ENCODE measurements at places on chromosomes 13 and 19.
A peak's percentile ranks its signal among the peaks of the same experiment; 100 is the strongest.

GRCh38 chr13:24381541-24382265 is 72.3 kb downstream of the C1QTNF9 start:
- DNase-seq = no peak

DNA sequence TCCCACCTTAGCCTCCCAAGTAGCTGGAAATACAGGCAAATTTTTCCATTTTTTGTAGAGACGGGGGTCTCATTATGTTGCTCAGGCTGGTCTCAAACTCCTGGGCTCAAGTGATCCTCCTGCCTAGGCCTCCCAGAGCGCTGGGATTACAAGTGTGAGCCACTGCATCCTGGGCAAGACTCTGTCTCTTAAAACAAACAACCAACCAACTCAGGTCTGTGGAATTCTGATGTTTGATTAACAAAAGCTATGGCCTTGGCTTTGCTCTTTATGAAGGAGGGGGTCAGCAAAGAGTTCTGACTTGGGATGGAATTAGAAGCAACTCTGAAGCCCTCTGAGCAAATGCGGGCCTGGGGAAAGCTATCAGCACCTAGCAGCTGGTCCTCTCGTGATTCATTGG is 117.7 kb downstream of the IER2 start:
- no peak for DNase-seq

- DNase-seq = peak; percentile 2
Observed at GRCh38 chr19:43425567-43426392, 11.1 kb downstream of the TEX101 start.

GRCh38 chr19:35296644-35297514 is 4.9 kb downstream of the MAG start:
- no peak for DNase-seq

DNA sequence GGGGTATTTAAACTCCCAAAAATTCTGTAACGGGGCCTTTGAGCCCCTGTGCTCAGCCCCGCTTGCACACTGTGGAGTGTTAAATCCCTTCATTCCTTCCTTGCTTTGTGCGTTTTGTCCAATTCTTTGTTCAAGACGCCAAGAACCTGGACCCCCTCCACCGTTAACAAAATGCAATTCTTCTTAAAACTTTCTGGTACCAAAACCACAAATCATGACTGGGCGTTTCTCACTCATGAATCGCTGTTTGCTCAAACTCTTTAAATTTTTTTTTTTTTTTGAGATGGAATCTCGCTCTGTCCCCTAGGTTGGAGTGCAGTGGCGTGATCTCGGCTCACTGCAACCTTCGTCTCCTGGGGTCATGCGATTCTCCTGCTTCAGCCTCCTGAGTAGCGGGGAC is 881 bp downstream of the ZNF20 start:
- DNase-seq = no peak

DNA sequence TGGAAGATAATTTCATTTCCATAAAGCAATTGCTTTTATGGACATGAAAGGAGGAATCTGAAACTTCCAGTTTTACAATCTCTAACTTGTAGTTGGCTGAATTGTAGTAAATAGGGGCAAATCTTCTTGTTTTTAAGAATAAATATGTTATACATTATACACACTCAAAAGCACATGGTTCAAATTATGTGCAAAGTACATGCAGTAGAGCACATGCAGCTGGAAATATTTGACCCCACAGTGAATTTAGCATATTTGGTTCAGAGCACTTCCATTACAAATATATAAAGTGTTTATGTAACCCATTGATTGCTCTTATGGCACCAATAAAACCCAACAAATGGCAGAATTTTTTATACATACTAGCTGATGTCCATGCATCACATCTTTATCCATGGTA is 180.5 kb downstream of the IRS2 start:
- no peak for DNase-seq

DNA sequence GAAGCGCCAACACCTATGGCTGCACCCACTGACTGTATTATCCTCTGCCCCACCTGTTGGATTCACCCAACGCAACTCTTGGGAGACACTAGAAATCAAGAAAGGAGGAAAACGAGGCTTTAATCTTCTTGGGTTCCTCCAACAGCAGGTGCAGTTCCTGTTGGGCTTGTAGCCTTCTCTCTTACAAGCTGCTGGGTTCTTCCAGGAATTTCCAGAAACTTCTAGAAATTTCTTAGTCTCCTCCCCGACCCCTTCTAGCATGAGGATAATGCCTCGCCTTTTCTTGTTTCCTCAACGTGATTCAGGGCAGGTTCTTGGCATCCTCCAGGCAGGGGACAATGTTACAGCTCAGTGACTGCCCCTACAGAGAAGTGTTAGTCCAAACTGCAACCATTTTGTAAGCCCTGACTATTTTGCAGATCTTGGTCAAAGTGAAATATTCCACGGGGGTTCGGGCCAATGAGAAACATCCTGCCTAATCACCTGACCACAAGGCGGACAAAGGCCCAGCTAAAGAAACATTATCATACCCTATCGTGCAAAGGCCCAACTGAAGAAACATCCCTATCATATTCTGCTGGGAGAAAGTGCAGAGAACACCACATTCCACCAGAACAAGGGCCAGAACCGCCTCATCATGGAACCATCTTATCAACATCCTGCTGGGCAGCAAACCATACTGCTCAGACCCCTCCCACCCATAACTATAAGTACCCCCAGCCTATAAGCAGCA is 614 bp upstream of the PNMA8A start:
- DNase-seq = no peak

DNA sequence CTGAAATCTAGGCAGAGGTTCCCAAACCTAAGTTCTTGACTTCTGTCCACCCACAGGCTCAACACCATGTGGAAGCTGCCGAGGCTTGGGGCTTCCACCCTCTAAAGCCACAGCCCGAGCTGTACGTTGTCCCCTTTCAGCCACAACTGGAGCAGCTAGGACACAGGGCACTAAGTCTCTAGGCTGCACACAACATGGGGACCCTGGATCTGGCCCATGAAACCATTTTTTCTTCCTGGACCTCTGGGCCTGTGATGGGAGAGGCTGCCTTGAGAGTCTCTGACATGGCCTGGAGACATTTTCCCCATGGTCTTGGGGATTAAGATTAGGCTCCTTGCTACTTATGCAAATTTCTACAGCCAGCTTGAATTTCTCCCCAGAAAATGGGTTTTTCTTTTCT is 118.4 kb downstream of the GPC5 start:
- no peak for DNase-seq

DNA sequence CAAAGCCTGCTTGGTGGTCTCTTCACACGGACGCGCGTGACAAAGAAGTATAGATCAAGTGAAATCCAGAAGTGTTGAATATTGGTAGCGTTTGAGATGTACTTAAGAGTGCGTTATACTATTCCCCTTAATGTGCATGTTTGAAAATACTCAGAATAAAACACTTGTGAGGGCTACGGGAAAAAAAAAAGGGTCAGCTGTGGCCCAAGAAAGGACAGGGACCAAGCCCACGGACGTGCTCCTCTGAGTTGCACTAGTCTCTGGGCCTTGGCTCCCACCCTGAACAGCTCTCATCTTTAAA is 622 bp upstream of the RBM42 start:
- DNase-seq = no peak

DNA sequence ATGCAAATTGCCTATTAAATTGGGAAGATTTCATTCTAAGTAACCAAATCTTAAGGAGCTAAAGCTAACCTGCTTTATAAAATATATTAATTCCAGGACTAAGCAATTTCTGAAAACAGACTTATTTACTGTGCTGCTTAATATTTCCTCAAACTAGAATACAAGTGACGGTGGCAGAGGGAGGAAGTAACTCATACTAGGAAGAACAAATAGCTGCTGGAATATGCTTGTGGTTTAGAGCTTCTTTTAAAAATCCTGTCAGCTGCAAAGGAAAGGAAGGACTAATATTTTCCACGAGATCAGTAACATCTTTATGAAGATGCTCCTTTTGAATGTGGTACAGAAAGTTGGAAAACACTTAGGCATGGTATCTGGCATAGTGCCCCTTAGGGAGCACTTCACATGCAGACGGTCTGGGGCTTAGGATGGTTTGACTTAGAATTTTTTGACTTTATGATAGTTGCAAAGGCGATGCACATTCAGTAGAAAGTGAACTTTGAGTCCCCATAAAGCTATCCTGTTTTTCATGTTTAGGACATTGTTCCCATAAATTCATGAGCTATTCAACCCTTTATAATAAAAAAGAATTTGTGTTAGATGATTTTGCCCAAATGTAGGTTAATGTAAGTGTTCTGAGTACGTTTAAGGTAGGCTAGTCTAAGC is 3.4 kb upstream of the HNRNPA1L2 start:
- no peak for DNase-seq

DNA sequence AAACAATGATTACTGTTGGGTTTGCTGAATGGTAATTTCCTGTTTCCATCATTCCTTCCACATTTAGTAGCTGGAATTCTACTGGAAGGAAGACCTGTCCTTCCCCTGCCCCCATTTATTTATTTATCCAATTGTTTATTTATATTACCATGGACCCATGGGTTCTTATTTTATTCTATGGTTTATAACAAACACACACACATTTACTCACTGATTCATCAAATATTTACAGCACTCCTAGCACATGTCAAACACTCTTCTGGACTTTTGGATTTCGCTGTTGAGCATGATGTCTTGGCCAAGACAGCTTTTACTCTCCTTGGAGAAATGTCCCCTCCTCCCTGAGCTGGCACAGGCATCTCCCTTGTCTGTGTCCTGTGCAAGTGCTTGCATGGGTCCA is 227.8 kb upstream of the MAB21L1 start:
- DNase-seq = no peak

DNA sequence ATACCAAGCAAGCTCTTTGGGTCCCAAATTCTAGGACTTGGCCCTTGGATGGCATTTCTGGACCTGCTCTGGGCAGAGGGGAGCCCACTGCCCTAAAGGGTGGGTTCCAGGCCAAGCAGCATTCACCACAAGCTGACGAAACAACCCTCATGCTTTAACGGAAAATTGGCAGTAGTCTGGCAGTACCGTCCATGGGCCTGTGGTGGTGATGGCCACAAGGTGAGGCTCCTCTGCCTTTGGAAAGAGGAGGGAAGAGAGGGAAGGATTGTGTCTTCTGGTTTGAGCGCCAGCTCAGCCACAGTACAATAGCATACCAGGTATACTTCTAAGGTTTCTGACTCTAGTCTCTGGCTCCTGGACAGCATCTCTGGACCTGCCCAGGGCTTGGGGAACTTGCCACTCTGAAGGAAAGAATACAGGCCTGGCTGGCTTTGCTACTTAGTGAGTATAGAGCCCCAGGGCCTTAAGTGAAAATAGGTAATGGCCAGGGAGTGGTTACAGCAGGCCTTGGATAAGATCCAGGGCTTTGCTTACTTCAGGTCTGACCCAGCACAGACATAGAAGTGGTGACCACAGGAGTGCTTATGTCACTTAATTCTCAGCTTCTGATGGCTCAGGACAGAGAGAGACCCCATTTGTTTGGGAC is 595.5 kb downstream of the LMO7 start:
- no peak for DNase-seq

DNA sequence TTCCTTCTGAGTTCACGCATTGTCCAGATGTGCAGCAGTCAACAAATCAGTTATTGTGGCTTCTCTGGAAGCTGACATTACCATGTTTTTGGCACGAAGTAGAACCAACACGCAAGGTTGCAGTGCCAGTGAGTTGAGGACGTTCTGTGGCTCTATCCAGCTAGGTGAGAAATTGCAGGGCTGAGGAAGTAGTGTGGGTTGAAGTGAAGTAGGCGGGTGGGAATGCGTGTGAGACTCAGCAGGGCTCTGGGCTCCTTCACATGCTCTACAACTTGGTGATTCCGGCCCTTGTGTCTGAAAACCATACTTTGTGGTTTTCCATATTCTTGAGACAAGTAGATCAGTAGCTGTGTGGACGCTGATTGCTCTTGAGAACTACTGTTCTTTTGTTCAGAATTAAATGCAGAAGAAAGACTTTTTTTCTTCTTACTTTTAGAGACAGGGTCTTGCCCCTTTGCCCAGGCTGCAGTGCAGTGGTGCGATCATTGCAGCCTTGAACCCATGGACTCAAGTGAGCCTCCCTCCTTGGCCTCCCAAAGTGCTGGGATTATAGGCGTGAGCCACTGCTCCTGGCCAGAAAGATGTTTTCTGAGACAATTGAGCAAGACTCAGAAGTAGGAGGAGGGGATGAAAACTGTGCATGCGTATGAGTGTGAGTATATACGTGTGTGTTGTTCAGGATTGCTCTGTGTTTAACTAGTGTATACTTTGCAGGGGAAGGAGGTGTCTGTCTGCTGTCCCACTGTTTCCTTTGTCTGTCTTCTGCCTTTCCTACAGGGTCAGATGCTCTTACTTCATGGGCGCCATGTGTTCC is 46.2 kb downstream of the GATAD2A start:
- no peak for DNase-seq

- DNase-seq = no peak
Observed at GRCh38 chr13:90055121-90055520, 1292.4 kb upstream of the MIR17HG start.

- DNase-seq = no peak
Observed at GRCh38 chr19:5225486-5226345, 114.9 kb downstream of the PTPRS start.

DNA sequence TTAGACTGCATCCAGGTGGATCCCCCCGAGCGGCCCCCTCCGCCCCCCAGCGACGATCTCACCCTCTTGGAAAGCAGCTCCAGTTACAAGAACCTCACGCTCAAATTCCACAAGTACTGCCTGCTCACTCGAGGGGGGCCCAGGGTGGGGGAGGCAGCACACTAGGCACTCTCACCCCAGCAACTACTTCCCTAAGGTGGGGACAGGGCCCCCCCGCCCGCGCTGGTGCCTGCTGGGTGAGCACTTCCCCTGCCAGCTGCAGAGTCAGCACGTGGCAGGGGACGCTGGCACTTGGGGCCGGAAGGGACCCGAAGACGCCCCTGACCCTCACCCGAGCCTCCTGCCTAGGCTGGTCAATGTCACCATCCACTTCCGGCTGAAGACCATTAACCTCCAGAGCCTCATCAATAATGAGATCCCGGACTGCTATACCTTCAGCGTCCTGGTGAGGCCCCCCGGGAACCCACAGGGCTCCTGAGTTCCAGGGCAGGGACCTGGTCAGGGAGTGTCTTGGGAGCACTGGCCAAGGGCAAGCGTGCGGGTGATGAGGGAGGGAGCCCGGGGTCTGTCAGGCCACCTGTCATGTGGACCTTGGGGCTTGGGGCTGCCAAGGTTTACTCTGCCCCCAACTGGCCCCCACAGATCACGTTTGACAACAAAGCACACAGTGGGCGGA is 5.2 kb downstream of the MCOLN1 start:
- no peak for DNase-seq

DNA sequence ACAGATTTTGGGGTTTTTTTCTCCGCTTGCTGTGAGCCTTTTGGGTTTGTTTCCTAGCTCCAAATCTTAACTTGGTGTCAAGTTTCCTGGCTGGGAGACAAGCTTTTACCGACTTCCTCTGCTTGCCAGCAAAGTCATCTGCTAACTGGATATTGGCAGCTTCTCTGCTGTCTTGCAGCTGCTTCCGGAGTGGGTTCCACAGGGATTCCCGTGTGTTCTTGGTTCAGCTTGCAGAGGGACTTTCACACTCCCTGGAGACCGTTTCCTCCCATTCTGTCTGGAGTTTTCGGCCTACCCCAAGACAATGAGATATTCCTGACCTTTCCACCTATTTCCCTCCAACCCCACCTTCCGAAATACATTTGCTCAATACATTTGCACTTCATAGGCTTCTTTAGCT is 2.2 kb upstream of the COLGALT1 start:
- peak; percentile 81 for DNase-seq
